ENCODE measurements at places on chromosomes 5 and 9.

GRCh38 chr5:165263536-165263935, 1758.1 kb downstream of the MAT2B start:
- DNase-seq: no peak

DNA sequence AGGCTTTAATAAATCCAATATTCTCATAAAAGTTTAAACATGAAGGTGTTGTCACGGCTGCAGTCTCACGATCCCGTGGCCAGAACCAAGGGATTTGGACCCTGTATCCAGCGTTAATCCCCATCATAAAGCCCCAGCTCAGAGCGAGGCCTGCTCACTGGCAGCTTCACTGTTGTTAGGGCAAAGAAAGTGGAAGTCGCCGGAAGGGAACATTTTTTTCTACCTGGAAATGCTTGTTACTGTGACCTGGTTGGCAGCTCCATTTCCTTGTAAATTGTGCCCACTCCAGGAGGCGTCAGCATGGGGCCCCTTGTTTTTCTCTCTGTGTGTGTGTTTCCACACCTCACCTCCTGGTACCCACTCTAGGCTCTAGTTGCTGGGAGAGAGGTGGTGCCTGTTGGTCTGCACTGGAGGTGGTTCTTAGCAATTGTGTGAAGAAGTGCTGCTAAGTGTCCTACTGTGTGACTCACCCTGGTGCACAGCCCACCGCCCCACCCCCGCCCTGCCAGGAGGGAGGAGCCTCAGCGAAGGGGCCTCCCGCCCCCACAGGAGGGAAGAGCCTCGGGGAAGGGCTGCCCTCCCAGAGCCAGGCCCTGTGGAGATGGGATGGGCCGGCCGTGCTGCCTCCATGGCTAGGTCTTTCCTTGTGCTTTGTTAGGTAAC, 105.1 kb downstream of the EHMT1 start:
- no peak for DNase-seq

GRCh38 chr9:117682955-117683710, 21.1 kb upstream of the TLR4 start:
- DNase-seq: no peak

- DNase-seq: no peak
These were observed 122.4 kb upstream of the MSX2 start for GRCh38 chr5:174601946-174602345.

- no peak for DNase-seq
These were observed 54.5 kb upstream of the TGFBR1 start for GRCh38 chr9:99050292-99050911.

DNA sequence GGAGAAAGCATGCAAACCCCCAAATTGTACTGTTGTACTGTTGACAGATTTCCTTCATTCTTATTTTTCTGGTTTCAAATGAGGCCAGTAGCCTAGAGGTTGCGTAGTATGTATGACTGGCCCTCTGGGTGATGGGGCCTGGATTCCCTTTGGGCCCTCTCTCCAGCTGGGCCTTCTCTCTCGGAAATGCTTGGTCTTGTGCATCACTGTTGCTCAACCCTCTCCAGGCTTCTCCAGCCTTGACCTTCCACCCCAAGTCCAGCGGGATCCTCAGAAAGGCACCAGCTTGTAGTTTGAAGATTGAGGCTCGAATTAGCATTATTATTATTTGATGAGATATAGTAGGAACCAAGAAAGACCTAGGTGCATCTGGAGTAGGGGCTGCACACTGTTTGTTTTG, 87.0 kb downstream of the ANGPTL2 start:
- peak; percentile 71 for DNase-seq

DNA sequence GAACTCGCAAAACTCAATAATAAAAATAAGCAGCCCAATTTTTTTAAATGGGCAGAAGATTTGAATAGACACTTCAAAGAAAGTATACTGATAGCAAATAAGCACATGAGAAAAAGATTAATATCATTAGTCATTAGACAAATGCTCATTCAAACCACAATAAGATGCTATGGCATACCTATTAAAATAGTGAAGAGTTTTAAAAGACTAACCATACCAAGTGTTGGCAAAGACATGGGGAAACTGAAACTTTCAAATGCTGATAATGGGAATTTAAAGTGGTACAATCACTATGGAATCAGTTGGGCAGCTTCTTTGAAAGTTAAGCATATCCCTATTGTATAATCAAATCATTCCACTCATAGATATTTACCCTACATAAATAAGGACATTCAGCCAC, 26.6 kb upstream of the ORM1 start:
- DNase-seq: no peak

DNA sequence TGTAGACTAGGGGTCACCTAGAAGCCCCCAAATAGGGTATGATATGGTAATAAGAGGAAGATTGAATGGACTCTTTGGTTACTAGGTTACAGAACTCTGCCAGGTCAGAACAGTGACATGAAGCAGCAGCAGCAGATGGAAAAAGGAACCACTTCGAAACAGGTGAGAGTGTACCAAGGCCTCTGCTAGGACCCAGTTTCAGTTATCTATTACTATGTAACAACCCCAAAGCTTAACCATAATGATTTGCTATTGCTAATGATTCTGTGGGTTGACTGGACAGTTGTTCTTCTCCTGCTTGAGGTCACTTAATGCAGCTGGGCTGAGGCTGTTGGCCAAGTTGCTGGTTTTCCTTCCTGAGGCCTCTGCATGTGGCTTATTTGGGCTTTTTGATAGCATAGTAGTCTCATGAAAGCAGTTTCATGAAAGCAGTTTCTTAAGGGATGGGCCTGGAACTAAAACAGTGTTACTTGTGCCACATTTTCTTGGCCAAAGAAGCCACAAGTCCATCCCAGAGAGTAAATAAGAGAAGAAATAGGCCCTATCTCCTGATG, 17.6 kb downstream of the C9orf43 start:
- no peak for DNase-seq

DNA sequence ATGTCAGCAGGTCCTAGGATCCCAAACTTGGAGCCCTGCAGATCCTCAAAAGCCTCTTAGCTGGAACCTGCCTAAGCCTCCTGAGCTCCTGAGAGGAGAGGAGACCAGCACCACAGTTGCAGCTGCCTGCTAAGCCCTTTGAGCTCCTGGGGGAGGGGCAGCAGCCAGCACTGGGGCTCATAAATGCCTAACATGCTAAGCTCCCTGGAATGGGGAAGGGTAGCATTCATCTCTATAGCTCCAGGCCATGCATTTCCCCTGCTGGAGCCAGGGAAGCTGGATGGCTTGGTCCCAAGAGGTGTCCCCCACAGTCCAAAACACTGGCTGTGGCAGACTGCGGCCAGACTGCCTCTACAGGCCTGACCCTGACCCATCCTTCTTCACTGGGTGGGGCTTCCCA, 182.7 kb downstream of the KCNN2 start:
- DNase-seq: no peak

DNA sequence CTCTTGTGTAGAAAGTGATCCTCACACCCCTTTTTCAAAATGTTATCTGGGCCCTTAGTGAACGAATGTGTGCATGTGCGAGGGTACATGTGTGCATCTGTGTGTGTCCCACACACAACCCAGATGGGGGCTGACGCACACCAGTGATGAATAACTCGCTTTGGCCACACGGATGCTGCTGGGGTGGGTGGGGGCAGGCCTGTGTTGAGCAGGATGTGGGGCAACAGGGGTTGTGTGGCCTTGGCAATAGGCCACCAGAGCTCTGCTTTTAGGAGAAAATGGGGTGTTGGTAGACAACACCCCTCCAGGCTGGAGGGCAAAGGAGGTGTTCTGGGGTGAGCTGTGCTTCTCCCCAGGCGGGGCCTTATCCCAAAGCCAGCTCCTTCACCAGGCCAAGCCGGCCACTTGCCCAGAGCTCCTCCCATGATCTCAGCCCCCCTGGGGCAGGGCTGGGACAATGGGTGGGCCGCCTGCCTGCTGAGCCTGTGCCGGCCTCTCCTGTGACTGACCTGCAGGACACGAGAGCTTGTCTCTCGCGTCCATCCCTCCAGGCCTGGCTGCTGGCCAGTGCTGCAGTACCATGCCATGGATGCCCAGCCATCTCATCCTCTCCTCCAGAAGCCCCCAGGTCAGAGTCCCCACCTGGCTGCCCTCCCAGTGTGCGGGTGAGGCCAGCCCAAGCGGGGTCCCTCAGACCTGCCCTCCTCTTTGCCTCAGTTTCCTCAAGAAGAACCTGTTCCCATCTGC, 1.7 kb downstream of the DBN1 start:
- DNase-seq: peak; percentile 73

DNA sequence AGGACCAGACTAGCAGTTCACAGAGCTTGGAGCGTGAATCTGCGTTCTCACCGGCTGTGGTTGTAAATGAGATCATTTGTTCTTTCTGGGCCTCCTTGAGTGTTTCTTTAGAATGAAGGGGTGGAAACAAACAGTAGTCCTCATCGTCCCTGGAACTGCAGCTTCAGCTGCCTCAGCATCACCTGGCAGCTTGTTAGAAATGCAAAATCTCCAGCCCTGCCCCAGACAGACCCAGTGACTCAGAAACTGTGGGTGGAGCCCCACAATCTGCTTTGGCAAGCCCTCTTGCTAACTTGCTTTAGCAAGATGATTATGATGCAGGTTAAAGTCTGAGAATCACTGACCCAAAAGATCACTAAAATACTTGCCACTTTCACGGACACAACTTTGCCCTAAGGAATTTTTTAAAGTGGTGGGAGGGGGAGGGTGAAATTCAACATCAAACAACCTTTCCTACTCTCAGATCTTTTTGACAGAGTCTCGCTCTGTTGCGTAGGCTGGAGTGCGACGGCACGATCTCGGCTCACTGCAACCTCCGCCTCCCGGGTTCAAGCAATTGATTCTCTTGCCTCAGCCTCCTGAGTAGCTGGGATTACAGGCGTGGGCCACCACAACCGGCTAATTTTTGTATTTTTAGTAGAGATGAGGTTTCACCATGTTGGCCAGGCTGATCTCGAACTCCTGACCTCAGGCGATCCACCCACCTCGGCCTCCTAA, 86.0 kb downstream of the BRINP1 start:
- peak; percentile 15 for DNase-seq

DNA sequence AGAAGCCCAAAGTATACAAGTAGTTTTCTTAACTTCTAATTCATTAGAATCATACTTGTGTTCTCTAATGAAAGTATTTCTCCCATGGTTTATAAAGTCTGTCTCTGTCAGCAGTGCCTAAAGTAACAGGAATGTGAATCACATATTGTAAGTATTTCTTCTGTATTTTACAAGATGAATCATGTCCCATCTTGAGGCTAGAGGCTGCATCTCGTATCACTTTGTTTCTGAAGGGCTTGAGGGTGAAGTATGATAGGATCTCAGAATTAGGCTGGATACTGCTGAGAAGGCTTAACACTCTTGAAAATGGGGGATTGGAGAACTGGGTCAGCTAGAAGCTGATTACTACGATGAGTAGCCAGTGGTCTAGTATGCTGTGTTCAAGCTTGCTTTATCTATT, 242.2 kb upstream of the ACTBL2 start:
- no peak for DNase-seq

DNA sequence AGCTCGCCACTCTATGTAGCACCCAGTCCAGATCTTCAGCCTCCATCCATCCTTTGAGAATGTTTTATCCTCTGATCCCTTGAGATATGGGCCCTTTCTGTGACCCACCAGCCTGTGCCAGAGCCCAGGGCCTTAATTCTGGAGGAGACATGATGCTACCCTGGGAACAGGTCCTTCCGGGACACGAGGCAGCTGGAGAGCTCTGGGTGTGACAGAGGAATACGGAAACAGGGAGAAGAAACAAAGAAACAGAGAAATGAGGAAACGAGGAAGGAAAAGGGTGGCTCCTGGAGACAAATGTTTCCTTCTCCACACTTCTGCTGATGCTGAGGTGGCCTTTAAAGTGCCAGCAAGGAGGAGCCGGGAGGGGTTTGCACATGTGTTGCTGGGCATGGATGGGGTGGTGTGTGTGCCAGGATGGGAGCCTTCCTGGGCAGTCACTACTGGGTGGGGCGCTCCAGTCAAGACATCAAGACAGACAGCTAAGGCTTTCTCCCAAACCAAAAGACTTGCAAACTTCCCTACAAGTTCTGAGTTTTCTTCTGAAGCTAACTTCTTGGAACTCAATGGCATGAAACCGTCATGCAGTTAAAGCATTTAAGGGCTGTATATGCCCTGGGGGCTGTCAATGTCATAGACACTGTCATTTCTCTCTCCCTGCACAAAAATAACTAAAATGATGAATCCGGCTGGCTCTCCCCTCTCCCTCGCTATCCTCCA, 22.8 kb upstream of the MARCHF6 start:
- no peak for DNase-seq

DNA sequence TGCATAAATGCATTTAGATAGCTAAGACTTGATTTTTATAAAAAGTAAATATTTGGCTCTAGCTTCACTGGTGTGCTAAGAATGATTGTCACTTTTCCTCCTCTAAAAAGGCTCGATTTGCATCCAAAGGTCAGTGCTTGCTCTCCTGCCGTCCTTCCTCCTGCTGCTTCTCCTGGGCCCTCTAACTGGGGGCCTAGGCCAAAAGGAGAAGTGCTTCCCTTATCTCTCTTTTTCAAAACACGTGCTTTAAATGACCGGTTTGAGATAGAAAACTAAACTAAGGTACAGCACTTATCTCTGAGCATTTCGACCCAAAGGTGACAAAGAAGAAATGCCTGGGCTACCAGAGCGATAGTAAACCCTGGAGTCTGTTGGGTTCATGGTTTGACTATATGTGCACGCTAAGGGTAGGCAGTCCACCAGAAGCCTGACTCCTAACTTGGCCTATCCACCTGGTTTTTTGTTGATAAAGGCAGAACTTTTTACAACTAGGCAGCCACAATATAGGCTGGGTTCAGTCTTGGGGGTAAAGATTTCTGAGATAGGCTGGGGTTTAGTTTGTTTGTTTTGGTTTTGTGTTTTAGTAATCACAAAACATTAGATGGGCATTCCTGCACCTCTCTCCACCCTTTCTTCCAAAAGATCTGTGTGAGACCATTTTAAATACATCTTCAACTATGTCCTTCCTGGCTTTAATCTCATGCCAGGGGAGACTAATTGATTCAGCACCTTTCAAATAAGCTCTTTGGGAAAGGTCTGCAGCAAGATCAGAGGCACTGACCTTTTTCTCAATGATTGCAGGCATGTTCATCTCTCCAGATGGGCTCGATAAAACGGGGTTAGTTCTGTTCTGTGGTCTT, 3.8 kb downstream of the NR2F1-AS1 start:
- DNase-seq: no peak
